Activated gamma-delta T cell (primary cell): ENCODE measurements at places on chromosomes 7 and 10.

DNA sequence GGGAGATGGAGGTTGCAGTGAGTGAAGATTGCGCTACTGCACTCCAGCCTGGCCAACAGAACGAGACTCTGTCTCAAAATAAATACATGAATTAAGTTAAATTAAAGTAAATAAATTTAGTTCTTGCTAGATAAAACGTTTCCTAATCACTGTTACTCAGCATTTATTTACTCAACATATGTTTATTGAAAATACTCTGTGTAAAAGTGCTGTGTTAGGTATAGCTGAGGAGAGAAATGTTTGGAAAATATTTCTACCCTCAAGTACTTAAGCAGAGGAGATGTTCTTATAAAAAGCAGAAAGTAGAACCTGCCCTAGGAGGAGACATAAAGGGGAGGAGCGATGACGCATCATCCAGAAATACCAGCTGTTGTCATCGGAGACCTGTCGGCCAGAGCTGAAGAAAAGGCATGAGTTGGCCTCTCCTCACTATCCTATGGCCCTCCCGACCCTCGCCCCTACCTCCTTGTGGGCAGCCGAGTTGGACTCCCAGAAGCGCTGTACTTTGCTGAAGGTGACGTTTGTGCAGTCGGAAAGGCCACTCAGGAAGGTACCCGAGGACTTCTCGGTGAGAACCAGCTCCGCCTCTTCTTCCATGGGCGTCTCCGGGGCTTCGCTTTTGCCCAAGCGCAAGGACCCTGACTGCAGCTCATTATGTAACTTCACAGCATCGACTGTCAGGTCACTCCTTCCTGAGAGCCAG is 1.1 kb downstream of the RRP12 start:
- DNase-seq, result no peak

DNA sequence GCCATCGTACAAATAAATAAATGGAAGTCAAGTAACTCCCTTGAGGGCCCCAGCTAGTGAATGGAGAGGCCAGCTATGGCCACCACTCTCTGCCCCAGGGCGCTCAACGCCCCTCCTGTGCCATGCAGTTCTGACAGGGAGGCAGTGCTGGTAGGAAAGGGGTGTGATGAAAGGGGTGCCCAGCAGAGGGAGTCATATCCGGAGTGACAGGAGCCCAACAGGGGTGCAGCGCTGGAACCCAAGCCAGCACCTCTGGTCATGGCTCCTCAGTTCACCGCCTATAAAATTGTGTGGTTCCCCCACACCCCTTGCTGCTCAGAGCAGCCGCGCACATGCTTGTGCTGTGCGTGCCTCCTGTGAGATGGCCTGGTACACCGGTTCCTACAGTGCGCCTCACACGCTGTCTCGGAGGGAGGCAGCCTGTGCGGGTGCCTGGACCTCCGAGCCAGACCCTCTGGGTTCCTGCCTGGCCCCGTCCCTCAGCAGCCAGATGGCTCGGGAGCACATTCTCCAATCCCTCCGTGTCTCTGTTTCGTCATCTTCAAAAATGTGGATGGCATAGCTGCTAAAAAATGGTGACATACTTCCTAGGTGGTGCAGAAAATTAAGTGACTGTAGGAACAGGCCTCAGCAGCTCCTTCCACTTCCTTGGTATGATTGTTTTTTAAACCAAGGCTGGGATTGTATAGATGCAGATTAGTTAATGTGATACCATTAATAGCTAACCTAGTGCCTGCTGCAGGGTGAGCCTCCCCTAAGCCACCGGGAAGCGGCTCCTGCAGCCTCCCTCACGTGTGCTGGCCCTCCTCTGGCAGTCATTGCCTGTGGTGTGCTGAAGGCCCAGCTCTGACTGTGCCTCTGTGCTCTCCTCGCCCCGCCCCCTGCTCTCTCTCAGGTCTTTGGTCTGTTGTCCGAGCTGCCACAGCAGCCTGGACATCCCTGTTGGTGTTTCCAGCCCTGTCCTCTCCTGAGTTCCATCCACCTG is 125.8 kb downstream of the EGFR start:
- no peak for DNase-seq

GRCh38 chr10:92181575-92181974 is 109.3 kb downstream of the CPEB3 start:
- no peak for DNase-seq

GRCh38 chr10:121221072-121221471 is 369.9 kb downstream of the WDR11 start:
- DNase-seq, result no peak

- DNase-seq, result no peak
Measured at GRCh38 chr10:95601116-95601719, 40.0 kb upstream of the SORBS1 start.

DNA sequence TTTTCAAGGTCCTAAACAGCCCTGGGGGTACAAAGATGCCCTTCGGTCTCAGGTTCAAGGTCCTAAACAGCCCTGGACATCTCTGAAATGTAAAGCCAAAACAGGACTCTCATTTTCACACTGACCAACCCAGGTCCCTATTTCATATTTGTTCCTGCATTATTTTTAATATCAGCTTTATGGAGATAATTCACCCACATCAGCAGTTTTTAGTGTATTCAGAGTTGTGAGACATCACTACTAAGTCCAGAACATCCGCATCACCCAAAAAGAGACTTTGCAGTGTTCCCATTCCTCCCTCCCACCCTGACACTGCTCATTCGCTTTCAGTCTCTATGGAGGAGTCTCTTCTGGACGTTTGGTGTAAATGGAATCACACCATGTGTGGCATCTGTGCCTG is 420.2 kb downstream of the PTPRN2 start:
- DNase-seq, result no peak

GRCh38 chr10:44680764-44681163 is 230.4 kb upstream of the TMEM72 start:
- no peak for DNase-seq
